Caudate nucleus (tissue), 63 donors: ENCODE measurements at places on chromosomes 1 and 21.

- DNase-seq, result no peak
Measured at GRCh38 chr1:79827446-79827845, 820.9 kb upstream of the ADGRL4 start.

- no peak for DNase-seq
Measured at GRCh38 chr1:177983077-177983476, 13.2 kb upstream of the SEC16B start.

GRCh38 chr21:39567180-39567972, 45.4 kb upstream of the B3GALT5 start:
- no peak for DNase-seq

- DNase-seq, result no peak
Measured at GRCh38 chr1:117150316-117150715, 28.8 kb upstream of the TRIM45 start.

DNA sequence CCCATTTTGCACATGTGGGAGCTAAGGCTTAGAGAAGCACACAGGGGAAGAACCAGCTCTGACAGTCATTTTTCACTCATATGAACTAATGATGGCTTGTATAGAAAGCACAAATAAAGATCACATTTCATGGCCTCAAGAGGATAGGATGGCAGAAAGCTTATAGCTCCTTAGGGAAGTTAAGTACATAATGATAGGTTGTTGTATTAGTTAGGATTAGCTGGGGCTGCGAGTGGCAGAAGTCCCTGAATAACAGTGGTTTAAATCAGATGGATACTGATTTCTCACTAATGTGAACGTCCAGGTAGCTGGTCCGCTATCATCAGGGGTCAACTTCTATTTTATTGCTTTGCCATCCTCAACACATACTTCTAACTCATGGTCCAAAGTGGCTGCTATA, 284.0 kb downstream of the RPS6KC1 start:
- DNase-seq, result no peak

GRCh38 chr1:209999005-209999404, 61.0 kb downstream of the SYT14 start:
- no peak for DNase-seq

GRCh38 chr1:210499956-210500355, 171.3 kb downstream of the HHAT start:
- DNase-seq, result no peak

DNA sequence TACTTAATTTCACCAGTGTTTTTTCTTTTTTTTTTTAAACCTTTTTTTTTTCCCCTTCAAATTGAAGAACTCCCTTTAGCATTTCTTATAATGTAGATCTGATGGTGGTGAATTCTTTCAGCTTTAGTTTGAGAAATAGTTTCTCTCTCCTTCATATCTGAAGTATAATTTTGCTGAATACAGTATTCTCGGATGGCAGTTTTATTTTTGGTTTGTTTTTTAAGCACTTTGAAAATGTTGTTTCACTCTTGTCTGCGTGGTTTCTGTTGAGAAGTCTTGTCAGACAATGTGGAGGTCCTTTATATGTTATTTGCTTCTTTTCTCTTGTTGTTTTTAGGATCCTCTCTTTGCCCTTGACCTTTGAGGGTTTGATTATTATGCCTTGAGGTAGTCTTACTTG, 135.1 kb downstream of the RPS6KC1 start:
- DNase-seq, result no peak

- no peak for DNase-seq
Measured at GRCh38 chr1:71047635-71048607, at the start of gene PTGER3. Gene PTGER3, minus strand, starts transcription at chr1:71047816. Its CDS starts 239 bp downstream, at chr1:71047577.

DNA sequence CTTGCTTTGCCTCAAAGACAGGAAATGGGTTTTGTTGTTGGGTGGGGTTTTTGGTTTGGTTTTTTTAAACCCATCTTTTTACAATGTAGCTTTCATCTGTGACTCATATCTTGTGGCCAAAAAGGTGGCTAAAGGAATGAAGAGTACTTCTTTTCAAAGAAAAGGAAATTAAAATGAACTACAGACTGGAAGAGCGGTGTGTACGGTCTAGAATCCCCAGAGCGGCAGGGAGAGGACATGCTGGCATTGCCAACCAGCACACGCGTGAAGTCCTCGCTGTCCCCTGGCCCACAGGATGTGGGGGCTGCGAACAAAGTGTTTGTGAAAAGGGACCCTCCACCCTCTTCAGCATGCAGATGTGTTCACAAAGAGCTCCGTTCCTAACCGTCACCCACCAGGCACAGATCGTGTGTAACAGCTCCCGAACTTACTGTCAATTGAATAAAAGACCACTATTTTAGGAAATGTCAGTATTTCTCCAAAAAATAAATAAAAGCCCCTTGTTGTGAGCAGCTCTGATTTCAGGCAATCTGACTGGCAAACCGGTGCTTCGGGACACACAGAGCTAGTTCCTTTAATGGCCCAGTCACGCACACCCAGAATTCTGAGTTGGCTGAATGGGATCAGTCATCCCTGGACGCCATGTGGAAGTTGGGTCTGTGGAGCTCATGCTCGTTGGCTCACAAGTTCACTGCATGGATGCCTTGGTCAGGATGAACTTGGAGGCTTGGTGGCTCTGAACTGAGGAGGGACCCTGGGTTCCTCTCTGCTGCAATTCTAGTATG, 602.9 kb downstream of the NPHP4 start:
- no peak for DNase-seq

GRCh38 chr1:67557696-67558448, 127.1 kb upstream of the GADD45A start:
- DNase-seq, result no peak

DNA sequence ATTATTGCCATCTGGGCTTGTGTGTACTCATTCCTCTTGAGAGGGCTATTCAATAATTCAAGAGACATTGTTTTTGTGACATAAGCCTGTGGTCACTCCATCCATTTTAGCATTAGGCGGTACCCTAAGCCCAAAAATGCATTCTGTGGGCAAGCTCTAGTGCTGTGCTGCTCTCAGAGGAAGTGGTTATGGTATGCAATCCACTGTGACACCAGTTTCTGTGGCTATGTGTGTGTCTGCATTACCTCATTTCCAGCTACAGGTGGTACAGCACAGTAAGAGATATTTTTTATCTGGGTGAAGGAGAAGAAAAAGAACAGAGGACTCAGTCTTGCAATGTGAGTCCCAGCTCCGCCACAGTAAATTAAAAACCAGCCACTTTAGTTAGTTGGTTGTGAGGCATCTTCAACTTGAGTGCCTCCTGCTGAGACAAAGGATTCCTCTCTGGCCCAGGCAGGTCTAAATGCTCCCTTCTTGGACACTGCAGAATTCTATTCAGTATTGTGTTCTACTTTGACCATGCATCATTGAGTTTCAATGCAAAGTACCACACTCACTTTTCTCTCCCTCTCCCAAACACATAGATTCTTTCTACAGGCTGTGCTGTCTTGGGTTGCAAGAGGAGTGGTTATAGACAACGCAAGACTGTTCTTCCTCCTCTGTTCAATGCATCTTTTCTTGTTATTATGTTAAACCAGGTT, 777.8 kb upstream of the BRINP3 start:
- DNase-seq, result no peak

- DNase-seq, result no peak
Measured at GRCh38 chr1:209670441-209671082, 4.7 kb upstream of the G0S2 start.

GRCh38 chr1:65049941-65050713, 83.8 kb upstream of the JAK1 start:
- DNase-seq, result no peak

- no peak for DNase-seq
Measured at GRCh38 chr1:158396646-158397045, 2.6 kb downstream of the OR10T2 start.

DNA sequence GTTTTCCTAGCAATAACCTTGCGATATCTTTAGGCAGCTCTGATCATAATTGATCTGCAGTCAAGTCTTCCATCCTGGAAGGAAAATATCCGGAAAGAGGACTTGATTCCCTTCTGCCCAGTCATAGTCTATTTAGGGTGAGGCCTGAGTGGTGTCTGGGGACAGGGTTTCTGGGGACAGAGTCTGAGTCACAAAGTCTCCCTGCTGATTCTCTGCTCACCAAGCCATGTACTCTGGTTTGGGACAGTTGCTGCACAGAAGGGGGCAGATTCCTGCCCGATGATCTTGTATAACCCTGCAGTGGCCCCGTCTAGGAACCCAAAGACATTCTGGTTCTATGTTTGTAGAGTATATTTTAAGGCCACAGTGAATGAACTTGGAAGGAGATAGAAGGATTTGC, 178.8 kb downstream of the KCNJ6 start:
- DNase-seq, result no peak

DNA sequence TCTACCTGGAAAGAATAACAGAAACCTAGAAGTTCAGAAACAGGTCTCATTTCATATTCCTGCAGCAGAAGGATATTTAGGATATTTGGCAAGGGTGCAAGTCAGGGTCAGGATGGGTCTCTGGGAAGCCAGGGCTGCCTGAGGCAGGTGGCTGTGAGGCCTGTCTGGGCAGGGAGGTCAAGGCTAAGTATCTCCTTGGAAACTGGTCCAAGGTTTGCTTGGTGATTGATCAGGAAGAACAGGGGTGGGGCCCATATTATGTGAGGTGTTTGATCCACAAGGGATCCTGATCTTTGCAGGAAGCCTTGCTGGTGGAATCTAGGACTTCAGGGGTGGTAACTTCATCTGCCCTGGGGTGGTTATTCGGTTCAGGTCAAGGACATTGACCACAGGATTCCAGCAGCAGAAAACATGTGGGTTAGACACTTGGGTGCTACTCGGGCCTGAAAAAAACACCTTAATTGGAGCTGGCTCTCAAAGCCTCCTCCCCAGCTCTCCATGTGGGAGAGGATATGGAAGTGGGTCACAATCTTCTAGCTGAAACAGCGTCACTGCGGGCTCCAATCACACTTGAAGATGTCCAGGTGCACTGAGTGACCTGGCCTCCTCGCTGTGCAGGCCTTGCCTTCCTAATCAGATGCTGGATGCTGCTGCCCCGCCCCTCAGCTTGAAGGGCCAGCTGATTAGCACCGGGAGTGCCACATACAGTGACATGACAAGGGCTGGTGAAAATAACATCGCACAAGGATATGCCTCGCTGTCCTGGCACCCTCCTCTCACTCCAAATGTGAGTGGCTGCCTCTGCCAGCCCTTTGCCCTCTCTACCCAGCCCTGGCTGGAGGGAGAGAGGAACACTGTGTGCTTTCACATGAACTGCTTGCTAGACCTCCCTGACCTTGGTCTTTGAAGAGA, 8.7 kb downstream of the CTNNBIP1 start:
- no peak for DNase-seq

- DNase-seq, result no peak
Measured at GRCh38 chr1:228830185-228830953, 95.1 kb downstream of the RHOU start.

DNA sequence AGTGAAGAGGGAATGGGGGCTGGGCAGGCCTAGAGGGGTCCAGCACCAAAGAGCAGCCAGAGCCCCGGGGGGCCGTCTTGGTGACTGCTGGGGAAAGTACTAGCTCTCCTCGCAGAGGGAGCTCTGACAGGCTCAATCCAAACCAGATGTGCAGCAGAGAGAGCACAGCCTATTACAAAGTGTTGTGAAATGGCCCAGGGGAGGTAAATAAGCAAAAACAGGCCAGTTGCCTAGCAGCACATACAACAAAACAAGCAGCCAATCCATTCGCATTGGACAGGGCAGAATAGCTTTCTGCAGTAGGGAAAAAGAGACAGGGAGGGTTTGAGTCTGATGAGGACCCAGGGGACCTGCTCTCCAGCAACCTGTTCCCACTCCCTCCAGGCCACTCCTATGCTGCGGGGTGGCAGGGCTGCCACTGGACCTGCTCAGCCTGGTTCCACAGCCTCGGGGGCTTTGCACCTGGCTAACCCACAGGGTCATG, 239.6 kb upstream of the FGGY start:
- DNase-seq, result no peak
